ENCODE measurements at places on chromosomes 2 and 18.

- DNase-seq: no peak
Observed at GRCh38 chr2:27347641-27348040, 8.9 kb downstream of the GTF3C2 start.

DNA sequence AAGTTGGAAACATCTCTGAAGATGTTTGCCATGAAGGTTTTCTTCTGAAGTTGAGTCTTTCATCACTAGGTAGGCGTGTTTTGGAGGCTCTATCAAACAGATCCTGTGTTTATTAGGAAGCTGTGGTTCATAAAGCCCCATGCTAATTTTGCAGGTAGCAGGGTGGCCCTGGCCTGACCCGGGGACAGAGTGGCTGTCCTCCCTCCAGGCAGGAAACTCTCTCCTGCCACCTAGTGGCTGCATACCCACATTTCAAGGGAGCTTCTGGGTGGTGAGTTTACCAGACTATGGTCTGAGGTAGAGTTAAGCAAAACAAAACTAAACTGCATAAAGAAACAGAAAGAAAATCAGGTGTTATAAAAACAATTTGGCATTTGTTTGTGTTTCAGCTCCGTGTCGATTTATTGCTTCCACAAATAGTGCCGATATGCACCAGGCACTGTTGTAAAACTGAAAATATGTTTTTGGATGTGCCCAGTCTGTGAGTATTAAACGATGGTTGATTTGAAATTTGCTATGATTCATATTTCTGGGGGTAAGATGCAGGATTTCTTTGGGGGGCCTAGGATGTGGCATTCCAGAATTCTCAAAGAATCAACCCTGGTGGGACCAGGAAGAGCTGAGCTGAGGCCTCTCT lies 26.0 kb upstream of the IL37 start:
- no peak for DNase-seq

GRCh38 chr2:43219383-43220228 lies 6.8 kb downstream of the ZFP36L2 start:
- DNase-seq: peak; percentile 79

DNA sequence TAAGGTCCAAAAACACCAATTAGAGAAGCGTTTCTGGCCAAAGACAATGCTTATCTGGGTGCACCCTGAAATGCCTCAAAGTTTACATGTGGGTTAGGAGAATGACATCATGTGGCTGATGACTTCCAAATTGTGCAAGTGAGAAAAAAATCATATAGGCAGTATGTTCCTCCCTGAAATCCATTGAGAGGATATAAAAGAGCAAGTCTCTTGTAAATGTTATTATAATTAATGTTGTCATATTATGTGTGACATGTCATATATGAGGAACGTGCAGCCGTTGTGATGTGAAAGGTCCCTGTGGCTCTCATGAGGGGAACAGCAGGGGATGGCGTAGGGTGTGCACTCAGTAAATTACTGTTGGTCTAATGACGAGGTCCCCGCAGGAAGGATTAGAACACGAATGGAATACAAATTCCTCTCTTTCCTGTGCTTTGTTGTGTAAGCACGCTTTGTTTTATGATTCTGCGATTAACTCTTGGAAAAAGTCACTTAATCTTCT lies 290.8 kb downstream of the PRKCE start:
- no peak for DNase-seq

- DNase-seq: no peak
Observed at GRCh38 chr2:218196974-218197373, 20.0 kb upstream of the ARPC2 start.

DNA sequence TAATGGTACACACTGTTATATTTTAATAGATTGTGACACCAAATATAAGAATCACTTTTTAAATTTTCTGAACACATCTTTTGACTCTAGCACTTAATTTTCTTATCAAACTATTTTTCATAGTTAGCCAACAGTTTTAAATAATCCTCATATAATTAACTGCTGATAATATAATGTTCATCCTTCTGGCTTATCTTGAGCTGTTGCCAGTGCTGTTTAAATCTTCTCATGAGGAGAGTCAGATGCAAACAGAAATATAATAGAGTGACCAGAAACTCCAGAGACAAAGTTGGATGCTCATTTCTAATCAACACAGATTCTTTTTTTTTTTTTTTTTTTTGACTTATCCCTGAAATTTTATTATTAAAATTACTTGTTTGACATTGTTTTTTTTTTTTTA lies 282.6 kb downstream of the SPAG16 start:
- no peak for DNase-seq

GRCh38 chr2:224221455-224221913 lies 180.4 kb downstream of the FAM124B start:
- DNase-seq: no peak

DNA sequence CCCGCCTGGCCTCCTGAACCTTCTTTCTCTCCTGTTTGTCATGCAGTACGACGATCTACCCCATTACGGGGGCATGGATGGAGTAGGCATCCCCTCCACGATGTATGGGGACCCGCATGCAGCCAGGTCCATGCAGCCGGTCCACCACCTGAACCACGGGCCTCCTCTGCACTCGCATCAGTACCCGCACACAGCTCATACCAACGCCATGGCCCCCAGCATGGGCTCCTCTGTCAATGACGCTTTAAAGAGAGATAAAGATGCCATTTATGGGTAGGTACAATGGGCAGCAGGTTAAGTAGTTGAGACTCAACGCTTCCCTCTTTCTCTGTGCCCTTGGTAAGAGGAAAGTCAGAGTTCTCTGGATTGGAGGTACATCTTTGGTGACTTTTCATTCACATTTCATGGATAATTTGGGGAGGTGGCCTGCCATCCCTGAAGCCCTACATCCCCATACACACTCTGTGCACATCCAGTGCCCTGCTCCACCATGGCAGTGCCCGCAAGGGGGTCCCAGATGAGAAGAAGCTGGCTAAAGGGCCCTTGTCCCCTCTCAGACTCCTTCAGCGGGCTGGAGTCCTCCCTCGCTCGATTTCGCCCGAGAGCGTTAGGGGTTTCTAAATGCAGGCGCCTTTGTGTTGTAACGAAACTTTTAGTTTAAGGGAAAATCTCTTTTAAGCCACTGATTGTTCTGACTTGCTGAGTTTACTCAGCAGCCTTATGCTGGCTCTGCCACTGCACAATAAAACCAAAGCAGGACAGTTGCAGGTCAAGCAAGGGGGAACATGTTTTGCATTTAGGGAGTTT lies 3.0 kb downstream of the MEIS1 start:
- DNase-seq: no peak

DNA sequence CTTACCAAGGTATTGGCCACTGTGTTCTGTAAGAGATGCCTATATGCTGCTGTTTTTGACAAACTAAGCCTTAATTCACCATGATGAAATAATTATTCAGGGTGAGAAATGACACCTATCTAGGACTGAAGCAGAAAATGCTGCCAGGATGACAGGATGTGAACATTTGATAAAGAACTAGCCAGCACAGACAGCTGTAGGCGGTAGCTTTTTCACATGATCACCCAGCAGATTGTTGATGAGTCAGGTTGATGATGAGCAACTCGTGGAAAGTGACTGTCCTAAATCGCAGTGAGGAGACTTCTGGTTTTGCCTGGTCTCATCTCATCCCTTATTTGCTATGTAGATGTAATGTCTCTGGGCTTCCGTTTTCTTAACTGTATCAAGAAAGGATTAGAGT lies 144.1 kb downstream of the PRPF40A start:
- DNase-seq: no peak

DNA sequence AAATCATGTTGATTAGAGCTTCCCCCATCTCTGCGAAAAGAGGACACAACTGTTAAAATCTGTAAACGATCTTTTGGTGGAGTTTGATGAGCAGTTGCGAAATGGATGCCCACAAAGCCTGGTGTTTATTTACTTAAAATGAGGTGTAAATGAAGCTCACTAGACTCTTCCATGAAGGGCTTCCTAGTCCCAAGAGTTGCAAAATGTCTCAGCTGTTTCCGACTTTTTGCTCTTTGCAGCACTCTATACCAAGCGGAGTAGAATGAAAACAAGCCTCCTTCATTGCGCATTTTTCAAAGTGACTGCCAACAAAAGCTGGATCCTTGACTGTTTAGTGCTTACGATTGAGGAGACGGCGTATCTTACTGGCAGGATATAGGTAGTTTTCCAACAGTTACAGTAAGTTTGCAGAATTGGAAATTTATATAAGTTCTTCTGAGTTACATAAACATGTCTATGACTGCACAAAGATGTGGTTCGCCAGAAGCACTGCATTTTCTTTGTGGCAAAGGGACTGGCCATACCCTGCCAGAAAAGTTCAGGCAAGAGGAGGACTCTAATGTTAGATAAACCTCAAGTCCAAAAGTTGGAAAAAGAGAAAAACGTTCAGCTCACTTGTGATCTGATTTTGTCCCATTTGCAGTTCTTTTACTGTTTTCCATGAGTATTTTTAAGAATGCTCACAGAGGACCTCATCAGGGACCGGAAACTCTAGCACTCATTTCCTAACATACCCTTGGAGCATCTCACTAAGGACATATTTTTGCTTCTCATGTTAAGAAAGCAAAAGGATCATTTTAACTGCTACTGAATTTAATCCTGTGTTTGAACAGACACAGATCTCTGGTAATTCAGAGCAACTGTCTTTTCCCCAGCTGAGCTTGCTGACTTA lies 42.7 kb downstream of the COLEC12 start:
- no peak for DNase-seq

- DNase-seq: no peak
Observed at GRCh38 chr2:225737556-225737955, 338.0 kb downstream of the NYAP2 start.

DNA sequence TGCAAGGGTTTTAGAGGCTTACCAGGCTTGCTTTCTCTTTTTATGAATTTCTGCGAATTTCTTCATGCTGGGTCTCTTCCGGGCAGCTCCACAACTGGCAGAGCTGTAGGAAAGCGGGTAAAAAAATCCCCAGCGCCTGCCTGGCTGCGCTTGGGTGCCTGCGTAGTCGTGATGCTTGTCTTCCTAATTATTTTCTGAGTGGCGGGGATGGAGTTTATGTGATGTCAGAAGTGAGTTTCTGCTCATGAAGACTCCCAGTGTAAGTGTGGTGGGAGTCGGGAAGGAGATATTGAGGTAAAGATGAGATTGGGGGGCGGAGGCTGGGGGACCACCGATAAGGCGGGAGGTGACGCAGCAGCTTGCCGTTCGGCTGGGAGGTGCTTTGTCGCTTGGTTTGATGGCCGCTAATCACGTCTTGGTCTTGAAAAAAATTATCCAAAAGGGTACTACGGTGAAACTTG lies 229.8 kb downstream of the LDLRAD4 start:
- no peak for DNase-seq

- no peak for DNase-seq
Observed at GRCh38 chr2:129914538-129915302, 64.7 kb upstream of the RAB6C start.

GRCh38 chr2:128605421-128605820 lies 286.8 kb upstream of the HS6ST1 start:
- no peak for DNase-seq

DNA sequence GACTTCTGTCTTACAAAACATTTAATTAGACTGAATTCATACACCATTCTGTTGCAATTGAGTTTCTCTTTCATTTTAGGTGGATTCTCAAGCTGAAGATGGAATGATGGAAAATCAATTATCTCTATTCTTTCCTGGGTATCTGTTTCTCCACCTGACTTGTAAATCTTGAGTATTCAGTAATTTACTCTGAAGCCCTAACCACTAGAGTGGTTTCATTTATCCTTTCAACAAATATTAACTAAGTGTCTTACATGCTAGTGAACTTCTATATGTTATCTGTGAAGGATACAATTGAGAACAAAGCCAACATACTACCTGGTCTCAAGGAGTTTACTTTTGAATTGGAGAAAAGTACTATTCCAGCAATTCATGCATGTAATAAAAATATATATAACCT lies 94.1 kb upstream of the ZNF804A start:
- no peak for DNase-seq

GRCh38 chr2:42185220-42185921 lies 16.2 kb downstream of the EML4 start:
- no peak for DNase-seq

DNA sequence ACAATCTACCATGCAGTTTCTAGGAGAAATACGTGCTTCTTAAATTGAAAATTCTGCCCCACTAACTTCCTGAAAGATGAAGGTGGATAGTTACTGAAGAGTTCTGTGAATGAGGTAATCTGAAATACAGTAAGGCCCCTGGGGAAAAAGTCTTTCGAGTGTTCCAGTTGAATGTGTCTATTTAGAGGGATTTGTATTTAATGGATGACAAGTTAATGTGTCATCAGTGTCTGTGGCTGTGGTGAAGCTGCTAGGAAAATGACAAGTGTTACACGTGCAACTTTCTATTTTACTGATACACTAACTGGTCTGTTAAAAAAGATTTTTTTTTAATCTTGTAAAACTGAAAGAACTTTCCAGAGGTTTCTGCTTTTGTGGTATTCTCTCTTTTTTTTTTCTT lies 384.6 kb downstream of the STK39 start:
- DNase-seq: no peak

- DNase-seq: no peak
Observed at GRCh38 chr18:3529077-3529476, 79.1 kb downstream of the TGIF1 start.

- no peak for DNase-seq
Observed at GRCh38 chr2:34666821-34667220, 1067.7 kb upstream of the FAM98A start.

GRCh38 chr2:11393711-11394236 lies 49.3 kb upstream of the ROCK2 start:
- DNase-seq: no peak

DNA sequence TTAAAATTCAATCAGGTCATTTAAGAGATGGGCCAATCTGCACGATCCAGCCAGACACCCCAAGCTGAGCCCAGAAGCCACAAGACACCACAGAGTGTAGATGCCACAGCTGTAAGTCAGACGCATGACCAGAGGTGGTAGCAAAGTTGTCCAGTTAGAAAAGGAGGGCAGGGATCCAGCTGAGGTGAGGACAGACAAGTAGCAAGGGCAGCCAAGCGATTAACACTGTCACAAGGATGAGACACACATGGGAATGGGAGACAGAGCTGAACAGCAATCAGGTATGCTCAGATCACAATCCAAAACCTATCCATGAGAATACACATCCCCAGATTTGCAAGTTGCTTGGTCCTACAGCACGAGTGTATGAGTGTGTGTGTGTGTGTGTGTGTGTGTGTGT lies 143.4 kb upstream of the STK17B start:
- DNase-seq: no peak

- no peak for DNase-seq
Observed at GRCh38 chr2:17621781-17622180, 81.3 kb downstream of the VSNL1 start.

Measured in NCI-H1092 treated with DMSO at 0.1 percent for 48 hours (cell line).